ENCODE measurements at places on chromosomes 5 and 9.

DNA sequence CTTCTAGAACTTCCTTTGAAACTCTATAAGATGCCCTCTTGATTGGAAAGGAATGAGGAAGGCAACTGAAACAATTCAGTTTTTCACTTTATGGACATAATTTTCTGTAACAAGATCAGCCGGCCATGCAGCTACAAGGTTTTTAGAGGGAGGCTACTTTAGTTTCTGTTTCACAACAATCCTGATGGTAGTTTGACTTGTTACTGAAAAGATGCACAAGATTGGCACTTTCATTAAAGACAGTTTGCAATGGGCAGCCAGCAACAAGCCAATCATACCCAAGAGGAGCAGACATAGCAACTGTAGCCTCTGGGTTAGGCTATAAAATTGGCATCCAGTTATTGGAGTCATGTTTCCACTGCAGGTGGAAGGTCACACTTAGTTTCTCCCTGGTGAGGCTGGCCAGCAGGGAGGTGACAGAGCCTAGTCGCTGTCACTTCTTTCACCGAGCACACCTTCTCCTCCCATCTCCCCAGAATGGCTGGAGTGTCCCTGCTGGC lies 74.3 kb upstream of the TGFBR1 start:
- no peak for DNase-seq

- no peak for DNase-seq
Observed at GRCh38 chr9:7930613-7931012, 131.0 kb upstream of the DMAC1 start.

- no peak for DNase-seq
Observed at GRCh38 chr5:146390469-146390868, 51.8 kb downstream of the POU4F3 start.

- DNase-seq: no peak
Observed at GRCh38 chr5:136279314-136279713, 86.0 kb downstream of the TRPC7 start.

- no peak for DNase-seq
Observed at GRCh38 chr9:94147776-94148175, 63.5 kb downstream of the PTPDC1 start.

GRCh38 chr9:114202849-114203248 lies 47.5 kb downstream of the COL27A1 start:
- no peak for DNase-seq

DNA sequence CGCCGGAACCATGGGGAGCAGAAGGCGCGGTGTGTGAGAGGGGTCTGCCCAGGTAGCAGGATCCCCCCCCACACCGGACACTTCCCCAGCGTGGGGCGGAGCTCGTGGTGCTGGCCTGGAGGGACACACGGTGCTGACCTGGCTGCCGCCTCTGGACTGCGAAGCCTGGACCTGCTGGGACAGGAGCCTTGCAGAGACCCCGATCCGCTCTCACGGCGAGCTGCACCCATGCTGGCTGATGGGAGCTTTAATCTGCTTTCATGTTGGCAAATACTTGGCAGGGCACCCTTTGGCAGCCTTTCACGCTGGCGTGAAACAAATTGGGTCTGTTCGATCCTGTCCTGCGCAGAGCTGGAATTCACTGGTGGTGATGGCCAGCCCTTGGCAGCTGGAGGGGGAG lies 7.4 kb downstream of the NKD2 start:
- DNase-seq: no peak

DNA sequence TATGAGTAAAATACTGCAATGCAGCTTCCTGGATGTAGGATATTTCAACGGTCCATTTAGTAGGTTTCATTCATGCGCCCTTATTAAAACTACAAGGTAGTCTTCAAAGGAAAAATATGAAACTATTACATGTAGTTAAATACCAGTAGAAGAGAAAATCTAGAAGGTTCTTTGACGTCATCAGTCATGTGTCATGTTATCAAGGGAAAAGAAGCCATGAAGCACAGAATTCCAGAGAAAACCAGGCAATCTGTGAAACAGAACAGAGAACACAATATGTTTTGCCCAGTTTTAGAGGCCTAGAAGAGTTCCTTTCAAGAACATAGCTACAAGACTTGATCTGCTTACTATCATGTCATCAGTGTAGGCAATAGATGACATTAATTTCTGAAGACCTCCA lies 38.4 kb downstream of the BNC2 start:
- no peak for DNase-seq

DNA sequence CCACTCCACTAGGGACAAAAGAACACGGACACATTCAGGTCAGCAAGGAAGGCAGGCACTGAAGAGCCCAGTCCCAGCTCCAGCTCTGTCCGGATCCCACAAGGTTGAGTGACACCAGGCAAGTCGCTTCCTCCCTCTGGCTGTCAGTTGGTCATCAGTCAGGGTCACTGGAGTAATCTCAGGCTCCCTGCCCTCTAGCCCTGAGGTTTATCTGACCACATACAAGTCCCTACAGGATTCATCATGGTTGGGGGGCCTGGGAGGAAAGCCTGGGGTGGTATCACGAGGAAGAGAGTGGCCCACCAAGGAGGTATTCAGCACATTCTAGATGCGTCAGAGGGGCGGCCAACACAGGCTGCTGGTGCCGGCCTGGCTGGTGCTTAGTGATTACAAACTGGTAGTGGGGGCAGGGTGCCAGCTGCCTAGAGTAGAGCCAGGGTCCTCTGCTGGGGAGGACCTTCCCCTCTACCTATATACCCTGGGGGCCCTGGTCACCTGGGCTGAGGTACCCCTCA lies 81.5 kb downstream of the SHB start:
- DNase-seq: no peak

- no peak for DNase-seq
Observed at GRCh38 chr5:168347368-168348083, 56.1 kb downstream of the WWC1 start.

DNA sequence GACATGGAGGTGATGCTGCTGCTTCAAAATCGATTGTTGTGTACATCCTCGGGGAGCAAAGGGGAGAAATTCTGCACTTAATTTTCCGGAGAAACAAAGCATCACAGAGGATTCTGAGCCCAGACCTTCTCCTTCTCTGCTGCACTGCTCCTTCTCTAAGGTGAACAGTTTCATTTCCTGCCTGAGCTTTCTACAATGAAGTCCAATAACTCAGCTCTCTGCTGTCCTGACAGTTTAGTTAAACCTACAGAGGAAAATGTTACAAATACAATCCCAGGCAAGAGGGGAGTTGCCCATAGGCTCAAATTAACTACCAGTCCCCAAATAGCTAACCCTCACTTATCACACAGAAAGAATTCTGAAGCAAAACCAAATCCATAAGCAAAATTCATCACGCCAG lies 206.3 kb downstream of the EFNA5 start:
- no peak for DNase-seq

DNA sequence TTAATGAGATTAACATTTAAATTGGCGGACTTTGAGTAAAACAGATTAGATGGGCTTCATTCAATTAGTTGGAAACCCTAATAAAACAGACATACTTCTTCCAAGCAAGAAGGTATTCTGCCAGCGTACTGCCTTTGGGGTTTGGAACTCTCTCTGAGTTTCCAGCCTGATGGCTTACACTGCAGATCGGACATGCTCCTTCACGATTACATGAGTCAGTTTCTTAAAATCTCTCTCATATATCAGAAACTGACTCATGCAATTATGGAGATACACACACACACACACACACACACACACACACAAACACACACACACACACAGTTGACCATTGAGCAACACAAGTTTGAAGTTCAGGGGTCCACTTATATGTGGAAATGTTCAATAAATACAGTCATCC lies 789.4 kb downstream of the CDH12 start:
- no peak for DNase-seq

DNA sequence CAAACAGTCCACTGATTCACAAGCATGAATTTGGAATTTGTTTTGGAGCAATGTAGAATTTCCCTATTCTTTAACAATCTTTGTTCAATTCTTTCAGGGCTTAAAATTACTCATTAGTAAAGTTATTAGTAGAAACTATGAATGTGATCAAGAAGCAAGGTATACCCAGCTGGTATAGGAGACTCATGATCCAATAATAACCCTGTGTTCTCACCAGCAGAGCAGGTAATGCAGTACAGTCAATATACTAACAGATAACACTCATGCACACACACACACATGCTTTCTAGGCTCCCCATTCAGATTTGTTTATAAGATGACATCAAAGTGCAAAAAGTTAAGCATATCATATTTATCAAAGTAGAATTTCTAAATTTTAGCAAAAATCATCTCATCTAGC lies 445.2 kb downstream of the ELAVL2 start:
- no peak for DNase-seq

GRCh38 chr5:67620424-67621397 lies 424.1 kb upstream of the CD180 start:
- no peak for DNase-seq

DNA sequence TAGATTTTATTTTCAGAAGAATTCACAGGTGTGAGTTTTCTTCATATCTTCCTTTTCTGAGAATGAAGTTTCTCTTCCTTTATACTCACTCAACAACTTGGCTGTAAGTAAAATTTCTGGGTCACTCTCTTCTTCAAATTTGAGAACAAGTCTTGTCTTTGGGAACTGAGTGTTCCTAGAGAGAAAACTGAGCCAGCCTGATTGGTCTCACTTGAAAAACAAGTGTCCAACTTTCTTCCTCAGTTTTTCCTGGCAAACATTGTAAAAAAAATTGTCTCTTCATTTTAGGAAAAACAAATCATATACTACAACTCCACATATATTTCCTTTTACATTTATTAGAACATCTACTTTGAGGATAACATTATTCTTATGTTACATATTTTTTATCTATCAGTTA lies 156.1 kb upstream of the GHR start:
- DNase-seq: no peak

DNA sequence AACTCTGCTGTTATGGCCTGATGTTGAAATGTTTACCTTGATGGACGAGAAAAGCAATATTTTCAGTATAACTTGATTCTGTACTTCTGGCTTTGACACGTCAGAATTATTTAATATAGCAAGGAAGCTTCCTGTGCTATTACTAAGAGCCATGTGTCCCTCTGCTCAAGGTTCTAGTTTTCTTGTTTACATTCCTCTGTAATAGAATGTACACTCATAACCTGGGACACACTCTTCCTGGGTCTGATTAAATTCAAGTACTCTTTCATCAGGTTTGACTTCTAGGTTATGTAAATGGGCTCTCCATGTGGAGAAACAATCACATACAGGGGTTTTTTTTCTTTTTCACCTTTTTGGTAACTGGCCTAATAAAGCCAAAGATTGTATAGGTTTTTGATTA lies 33.1 kb downstream of the GTF3C4 start:
- no peak for DNase-seq

- no peak for DNase-seq
Observed at GRCh38 chr5:125196481-125197111, 450.2 kb upstream of the ZNF608 start.

- peak; percentile 23 for DNase-seq
Observed at GRCh38 chr9:78666818-78667414, 370.0 kb downstream of the PSAT1 start.

- no peak for DNase-seq
Observed at GRCh38 chr5:109849478-109850088, 159.9 kb downstream of the MAN2A1 start.

- no peak for DNase-seq
Observed at GRCh38 chr5:59798862-59799667, 94.5 kb downstream of the PDE4D start.

DNA sequence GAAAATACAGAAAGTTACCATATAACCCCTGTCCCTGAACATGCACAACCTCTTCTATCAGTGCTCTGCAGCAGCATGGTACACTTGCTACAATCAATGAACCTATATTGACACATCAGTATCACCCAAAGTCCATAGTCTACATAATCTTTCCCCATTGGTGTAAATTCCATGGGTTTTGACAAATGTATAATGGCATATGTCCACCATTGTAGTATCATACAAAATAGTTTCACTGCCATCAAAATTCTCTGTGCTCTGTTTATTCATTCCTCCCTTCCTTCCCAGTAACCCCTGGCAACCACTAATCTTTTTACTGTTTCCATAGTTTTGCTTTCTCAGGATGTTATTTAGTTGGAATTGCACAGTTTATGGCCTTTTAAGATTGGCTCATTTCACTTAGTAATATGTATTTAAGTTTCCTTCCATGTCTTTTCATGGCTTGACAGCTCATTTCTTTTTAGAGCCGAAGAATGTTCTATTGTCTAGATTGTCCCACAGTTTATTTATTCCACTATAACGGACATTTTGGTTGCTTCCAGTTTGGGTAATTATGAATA lies 1707.0 kb downstream of the EFNA5 start:
- DNase-seq: no peak

GRCh38 chr5:103224894-103225246 lies 33.7 kb upstream of the MACIR start:
- DNase-seq: no peak

GRCh38 chr5:35203403-35203802 lies 26.9 kb downstream of the PRLR start:
- DNase-seq: no peak

- DNase-seq: no peak
Observed at GRCh38 chr5:172544371-172545095, 90.2 kb upstream of the SH3PXD2B start.

- no peak for DNase-seq
Observed at GRCh38 chr5:41960481-41960880, 35.4 kb downstream of the FBXO4 start.

- DNase-seq: no peak
Observed at GRCh38 chr5:133117166-133117911, 65.5 kb downstream of the HSPA4 start.

DNA sequence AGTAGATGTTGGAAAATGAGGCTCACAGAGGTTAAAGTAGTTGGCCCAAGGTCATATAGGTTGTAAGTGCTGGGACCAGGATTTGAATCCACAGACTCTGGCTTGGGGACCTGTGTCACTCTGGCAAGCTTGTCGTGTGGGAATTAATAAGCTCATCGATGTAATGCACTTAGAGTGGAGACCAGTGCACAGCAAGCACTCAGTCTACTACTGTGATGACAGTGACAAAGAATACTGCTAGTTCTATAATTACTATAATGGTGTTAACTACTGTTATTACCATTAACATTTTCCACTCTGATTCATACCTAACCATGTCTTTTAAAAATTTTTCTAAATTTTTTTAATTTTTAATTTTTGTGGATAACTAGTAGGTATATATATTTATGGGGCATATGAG lies 12.8 kb downstream of the PAM start:
- DNase-seq: no peak

GRCh38 chr5:51392689-51393199 lies 9.5 kb downstream of the ISL1 start:
- no peak for DNase-seq

GRCh38 chr9:124742940-124743339 lies 28.2 kb downstream of the NR6A1 start:
- DNase-seq: no peak

Measured in AG08395 (cell line).